KG1 (cell line): ENCODE measurements at places on chromosomes 7 and 10.

DNA sequence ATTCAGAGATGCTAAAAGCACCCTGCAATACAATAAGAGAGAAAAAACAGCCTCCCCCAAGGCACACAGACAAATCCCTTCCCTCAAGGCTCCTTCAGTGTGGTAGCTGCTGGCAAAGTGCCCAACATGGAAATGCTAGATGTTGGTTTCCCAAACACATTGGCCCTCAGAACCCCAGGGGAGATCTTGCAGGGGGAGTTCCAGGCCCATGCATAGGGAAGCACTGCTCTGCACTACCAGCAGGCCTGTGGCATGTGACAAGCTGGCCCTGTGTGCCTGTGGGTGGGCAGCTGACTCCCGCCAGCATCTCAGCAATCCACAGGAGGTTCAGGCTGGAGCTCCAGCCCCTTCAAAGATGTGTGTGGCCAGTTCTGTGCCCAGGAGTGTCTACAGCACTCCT is 16.8 kb upstream of the CSGALNACT2 start:
- no peak for DNase-seq

- DNase-seq = no peak
These were observed 14.2 kb downstream of the TFAM start for GRCh38 chr10:58399410-58399809.

DNA sequence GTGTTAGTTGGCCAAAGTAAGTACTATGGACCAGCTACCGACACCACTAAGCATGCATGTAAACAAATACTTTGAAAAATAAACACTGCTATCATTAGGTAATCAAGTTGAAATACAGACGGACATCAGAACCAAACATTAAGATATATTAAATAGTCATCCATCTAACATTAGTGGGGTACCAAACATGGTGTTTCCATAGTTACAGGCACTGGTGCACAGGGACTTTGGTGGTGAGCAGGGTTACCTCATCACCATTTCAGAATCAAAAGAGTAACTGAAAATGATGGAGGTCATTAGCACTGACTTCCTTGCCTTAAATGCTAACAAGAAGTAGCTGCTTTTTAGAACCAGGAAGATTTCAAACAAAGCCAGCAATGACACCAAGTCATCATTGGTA is 23.9 kb downstream of the EBLN1 start:
- DNase-seq = no peak

DNA sequence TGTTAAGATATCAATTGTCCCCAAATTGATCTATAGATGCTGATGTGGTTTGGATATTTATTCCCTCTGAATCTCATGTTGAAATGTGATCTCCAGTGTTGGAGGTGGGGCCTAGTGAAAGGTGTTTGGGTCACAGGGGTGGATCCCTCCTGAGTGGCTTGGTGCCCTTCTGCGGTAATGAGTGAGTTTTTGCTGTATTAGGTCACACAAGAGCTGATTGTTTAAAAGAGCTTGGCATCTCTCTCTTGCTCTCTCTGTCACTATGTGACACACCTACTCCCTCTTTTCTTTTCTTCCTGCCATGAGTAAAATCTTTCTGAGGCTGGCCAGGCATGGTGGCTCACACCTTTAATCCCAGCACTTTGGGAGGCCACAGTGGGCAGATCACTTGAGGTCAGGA is 98.2 kb upstream of the KAT6B start:
- no peak for DNase-seq

DNA sequence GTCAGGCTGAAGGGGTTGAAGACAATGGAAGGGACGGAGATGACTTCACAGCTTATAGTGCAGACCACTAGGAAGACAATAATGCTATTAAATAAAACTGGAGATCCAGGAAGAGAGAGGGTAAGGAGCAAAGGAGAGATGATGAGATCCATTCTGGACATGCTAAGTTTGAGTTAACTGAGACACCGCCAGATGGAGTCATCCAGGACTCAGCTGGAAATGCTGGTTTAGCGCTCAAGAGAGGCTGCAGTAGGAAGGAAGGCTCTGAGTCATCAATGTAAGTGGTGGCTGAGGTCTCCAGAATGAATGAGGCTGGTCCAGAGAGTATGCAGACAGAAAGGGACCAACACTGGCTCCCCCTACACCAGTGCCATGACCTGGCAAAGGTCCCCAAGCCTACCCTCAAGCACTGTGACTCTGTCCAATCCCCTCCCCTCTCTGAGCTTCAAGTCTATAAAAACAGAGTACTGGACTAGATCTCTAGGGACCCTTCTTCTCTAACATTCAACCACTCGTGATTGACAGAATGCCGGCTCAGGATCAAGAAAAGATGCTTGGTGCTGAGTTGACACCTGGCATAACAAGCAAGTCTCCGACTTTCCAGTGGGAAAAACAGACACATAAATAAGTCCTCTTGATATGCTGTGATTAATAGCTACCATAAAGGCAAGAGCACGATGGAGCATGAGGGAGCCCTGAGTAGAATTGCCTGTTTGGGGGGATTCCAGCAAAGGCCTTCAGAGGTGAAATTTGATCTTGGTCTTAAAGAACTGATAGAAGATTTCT is 8.9 kb downstream of the GFRA1 start:
- DNase-seq = no peak

GRCh38 chr10:35822316-35822715 is 180.2 kb upstream of the FZD8 start:
- DNase-seq = no peak

DNA sequence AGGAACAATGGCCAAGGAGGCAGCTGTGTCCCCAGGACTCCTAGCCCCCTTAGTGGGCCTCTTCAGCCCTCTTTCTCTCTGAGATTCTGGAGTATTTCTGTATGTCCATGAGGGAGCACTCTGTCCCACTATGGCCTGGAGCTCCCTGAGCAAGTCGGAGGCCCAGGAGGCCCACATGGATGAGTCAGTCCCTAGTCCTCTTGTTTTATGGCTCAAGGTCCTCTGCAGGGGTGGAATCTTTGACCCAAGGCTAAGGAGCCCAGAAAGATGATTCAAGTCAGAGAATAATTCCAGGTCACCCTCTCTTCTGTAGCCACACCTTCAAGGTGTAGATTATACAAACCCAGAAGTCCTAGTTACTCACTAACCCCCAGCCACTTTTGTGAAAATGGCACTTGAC is 125.6 kb downstream of the PLXNA4 start:
- no peak for DNase-seq

- no peak for DNase-seq
These were observed 397.0 kb downstream of the CALN1 start for GRCh38 chr7:72015136-72015535.

GRCh38 chr7:36048902-36049240 is 104.2 kb upstream of the EEPD1 start:
- DNase-seq = no peak

DNA sequence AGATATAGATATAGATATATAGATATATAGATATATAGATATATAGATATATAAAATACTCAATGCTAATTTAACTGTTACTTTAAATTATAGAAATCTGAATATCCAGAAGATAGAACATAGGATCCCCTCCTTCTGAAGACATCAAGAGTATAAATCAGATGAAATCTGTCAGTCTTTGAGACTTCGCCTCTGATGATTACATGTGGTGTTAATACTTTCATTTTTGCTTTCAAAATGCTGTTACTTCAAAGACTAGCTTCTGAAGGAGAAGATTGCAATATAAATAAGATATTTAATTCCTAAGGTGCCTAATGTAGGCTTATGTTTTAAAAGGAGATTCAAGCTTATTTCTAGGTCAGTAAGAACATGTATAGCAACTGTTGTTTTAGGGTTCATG is 180.4 kb downstream of the TSPAN12 start:
- DNase-seq = no peak

- DNase-seq = no peak
These were observed 142.9 kb upstream of the ZMIZ1 start for GRCh38 chr10:78925800-78926319.

DNA sequence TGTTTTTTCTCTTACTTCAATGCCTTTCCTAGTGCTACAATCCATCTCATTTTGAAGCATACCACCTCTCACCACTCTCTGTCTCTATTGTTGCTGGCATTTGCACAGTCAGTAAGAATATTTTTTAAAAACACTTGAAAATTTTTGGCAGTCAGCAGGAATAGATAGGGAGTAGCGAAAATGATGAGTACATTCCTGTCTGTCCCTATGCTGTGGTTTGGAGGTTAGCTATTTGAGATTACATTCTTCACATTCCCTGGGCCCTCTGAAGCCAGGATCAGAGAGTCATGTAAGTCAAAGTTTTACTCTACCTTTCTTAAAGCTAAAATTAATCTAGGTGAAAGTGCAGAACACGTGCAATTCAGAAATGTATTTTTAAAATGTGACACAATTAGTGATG is 53.0 kb upstream of the MAGI2 start:
- DNase-seq = no peak

GRCh38 chr7:44158873-44159631 is 17.9 kb upstream of the MYL7 start:
- no peak for DNase-seq

DNA sequence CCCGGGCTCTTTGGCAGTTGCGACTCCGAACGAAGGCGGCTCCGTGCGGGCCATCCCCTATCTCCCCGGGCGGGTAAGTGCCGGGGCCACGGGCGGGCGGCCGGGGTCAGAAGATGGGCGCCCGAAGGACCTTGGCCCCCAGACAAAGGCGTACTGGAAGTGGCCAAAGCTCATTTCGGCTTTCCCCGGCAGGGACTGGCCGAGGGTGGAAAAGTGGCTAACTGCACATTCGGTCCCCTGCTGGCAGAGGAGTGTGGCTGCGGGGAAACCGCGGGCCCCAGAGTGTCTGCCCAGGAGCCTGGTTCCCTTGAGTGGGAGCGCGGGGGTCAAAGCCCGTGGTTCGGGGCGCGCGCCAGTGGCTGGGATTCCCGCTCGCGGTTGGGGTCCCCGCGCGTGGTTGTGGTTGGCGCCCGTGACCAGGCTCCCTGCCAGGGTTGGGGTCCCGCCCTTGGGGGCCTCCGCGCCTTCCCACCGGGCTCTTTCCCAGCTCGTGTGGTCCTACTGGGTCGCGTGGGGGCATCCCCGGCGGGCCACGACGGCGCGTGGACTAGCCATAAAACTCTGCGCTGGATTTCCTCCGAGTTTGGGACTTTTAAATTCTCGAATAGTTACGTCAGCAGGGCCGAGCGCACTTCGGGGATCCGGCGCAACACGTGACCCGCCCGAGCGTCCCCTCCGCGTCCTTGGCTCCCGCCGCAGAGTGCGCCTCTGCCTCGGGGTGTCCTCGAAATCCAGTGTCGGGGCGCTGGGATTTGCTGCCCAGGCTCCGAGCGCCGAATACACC is 124.4 kb downstream of the TACC2 start:
- DNase-seq = no peak

GRCh38 chr7:37930226-37930948 is 9.9 kb downstream of the EPDR1 start:
- no peak for DNase-seq

- peak; percentile 40 for DNase-seq
These were observed 42.8 kb upstream of the GNA12 start for GRCh38 chr7:2886900-2887299.

DNA sequence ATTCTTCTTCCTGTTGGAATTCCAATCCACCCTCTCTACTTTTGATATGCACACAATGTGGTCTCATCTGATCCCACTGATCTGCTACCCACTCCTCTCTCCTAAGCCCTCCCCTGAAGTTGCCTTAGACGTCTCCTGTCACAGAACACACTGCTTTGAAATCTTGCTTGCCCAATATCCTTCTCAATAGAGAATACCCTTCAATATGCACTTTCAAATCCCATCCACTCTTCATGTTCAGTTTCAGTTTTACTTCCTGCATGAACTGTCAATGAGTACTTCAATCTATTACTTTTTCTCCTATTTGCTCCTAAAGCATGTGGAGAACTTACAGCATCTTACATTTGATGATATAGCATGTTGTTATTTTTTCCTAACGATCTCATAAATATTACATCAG is 93.5 kb downstream of the UPF2 start:
- DNase-seq = no peak

- DNase-seq = no peak
These were observed 145.0 kb upstream of the YAE1 start for GRCh38 chr7:39421251-39421650.

- no peak for DNase-seq
These were observed 137.8 kb downstream of the SH3PXD2A start for GRCh38 chr10:103717341-103718246.
